ENCODE measurements at places on chromosomes 13 and 19. TPM values are rescaled to one million over a fixed set of nuclear protein-coding genes. Genes with fewer than 3 reads are reported as not detected.

The CDX2 gene
- not detected for total RNA-seq

The FFAR3 gene
- total RNA-seq: not detected

The TLE2 gene
- total RNA-seq: 3.8 TPM

The FAM83E gene
- total RNA-seq: 1.0 TPM

Measured in fibroblast of lung (primary cell).